IPS DF 19.7 (cell line): ENCODE measurements at places on chromosomes 16 and 17.

DNA sequence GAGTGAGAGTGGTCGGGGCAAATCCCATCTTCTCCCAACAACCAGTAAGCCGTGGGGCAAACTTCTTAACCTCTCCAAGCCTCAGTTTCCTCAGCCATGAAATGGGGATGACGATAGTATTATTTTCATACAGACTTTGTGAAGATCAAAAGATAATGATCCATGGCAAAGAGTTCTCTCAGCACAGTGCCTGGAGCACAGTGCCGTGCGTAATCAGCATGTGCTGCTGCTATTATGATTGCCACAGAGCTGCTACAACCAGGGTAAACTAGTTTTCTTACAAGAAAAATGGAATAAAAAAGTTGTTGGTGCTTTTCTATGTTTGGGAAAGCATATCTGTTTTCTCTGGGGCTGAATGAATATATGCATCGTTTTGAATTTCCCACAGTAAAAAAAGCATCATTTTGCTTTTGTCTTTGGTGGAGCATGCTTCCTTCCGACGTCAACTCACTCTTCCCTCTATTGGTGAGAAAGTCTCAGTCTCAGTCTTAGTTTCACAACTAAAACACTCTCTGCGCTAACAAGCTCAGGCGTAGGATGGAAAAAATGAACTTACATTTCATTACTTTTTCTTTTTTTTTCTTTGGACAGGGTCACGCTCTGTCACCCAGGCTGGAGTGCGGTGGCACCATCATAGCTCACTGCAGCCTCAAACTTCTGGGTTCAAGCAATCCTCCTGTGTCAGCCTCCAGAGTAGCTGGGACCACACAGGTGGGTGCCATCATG is 37.2 kb downstream of the CDK5R1 start:
- no peak for DNase-seq

DNA sequence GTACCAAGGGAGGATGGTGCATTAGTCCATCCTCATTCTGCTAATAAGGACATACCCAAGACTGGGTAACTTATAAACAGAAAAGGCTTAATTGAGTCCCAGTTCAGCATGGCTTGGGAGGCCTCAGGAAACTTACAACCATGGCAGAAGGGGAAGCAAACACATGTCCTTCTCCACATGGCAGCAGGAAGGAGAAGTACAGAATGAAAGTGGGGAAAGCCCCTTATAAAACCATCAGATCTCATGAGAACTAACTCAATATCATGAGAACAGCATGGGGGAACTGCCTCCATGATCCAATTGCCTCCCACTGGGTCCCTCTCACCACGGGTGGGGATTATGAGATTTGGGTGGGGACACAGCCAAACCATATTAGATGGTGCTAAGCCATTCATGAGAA is 84.5 kb downstream of the SEC14L1 start:
- DNase-seq, result no peak

DNA sequence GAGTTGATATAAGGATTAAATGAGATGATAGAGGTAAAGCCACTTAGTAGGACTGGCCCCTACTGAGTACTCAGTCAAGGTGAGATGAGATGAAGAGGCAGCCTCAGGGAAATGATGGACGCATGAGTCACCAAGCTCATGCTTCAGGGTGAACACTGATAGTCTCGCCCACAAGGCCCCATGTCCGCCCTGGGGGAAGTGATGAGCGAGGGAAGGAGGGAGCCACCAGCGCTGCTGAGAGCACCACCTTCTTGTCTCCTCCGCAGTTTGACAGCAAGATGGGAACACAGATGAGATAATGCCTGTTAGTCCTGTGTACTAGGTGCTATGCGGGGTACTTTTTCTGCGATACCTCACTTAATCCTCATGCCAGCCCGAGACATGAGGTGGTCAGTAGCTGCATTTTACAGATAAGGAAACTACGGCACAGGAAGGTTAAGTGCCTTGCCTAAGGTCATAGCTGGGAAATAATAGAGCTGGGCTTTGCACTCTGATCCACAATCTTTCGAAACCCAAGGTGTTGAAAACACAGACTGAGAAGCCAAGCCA is 383.0 kb downstream of the CPPED1 start:
- DNase-seq, result no peak

GRCh38 chr16:59126486-59126885 is 392.4 kb upstream of the GOT2 start:
- no peak for DNase-seq

DNA sequence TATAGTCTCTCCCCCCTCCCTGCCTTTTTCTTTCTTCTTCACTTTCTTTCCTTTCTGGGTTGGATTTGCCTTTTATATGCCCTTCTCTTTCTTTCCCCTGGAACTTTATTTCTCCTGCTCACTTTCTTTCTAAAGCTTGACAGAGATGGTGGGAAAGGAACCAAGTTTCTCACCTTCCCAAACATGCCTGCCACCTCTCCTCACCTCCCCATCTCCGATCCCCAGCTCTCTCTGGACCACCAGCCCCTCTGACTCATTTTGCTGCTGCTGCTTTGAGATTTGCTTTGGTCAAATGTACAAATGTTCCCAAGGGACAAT is 6.7 kb upstream of the LHX1 start:
- DNase-seq, result no peak

GRCh38 chr17:29612404-29613280 is 10.1 kb downstream of the CORO6 start:
- DNase-seq, result no peak

DNA sequence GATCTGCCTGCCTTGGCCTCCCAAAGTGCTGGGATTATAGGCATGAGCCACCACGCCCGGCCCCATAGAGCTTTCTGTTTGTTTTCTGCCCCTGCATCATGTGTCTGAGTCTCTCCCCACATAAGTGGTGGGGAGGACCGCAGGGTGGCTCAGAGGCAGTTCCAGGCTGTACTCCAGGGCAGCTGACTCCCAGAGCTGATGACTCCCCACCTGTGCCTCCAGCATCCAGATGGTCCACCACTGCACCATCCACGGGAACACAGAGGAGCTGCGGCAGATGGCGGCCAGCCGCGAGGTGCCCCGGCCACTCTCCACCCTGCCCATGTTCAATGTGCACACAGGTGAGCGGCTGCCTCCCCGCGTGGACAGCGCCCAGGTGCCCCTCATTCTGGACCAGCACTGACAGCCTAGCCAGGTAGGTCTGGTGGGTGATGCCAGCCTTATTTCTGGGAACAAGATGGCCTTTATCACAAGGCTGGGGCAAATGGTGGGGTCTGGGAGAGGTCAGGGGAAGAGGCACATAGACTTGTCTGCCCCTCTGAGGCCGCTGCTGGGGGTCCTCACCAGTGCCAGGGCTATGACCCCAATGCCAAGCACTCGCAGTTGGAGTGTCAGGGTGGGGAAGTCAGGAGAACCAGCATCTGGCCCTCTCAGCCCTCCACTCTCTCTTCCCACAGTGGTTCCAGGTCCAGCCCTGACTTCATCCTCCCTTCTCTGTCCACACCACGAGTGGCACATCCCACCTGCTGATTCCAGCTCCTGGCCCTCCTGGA is 9.4 kb downstream of the SGCA start:
- DNase-seq, result no peak

- DNase-seq, result no peak
These were observed 62.8 kb upstream of the CIBAR2 start for GRCh38 chr16:85174871-85175723.

- no peak for DNase-seq
These were observed 686.7 kb upstream of the RBFOX1 start for GRCh38 chr16:6645768-6646568.

GRCh38 chr17:52160136-52160567 is 1.6 kb upstream of the CA10 start:
- no peak for DNase-seq

- DNase-seq, result no peak
These were observed 28.3 kb upstream of the CRISPLD2 start for GRCh38 chr16:84791501-84791900.

GRCh38 chr17:21510686-21511362 is 134.7 kb downstream of the KCNJ12 start:
- DNase-seq, result no peak

DNA sequence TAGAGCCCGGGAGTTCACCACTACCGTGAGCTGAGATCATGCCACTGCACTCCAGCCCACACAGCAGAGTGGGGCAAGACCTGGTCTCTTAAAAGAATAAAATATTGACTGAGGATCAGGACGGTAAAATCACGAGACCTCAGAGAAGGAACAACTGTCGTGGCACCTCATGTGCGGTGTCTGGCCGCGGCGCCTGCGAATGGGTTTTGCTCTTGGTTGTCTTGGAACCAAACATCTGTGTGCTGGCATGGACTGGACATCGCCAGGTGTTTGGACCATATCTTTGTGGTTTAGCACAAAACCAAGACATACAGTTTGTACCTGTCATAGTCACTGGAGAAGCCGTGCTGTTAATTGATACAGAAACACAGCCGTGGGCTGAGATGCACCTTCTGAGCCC is 212.9 kb upstream of the CHMP6 start:
- DNase-seq, result no peak

GRCh38 chr17:40093580-40094201 is 6.7 kb downstream of the NR1D1 start:
- no peak for DNase-seq

GRCh38 chr17:59627770-59628171 is 8.1 kb downstream of the CLTC start:
- no peak for DNase-seq

- no peak for DNase-seq
These were observed 237.0 kb downstream of the CA10 start for GRCh38 chr17:51921500-51921899.

DNA sequence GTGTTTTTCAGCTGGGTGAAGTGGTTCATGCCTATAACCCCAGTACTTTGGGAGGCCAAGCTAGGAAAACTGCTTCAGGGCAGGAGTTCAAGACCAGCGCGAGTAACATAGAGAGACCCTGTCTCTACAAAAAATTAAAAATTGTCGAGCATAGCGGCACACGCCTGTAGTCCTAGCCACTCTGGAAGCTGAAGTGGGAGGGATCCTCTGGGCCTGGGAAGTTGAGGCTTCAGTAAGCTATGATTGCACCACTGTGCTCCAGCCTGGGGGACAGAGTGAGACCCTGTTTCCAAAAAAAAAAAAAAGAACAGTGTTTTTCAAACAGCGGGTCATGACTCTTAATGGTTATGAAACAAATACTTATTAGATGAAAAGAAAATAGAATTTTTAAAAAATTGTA is 2.3 kb upstream of the CYTH1 start:
- no peak for DNase-seq

DNA sequence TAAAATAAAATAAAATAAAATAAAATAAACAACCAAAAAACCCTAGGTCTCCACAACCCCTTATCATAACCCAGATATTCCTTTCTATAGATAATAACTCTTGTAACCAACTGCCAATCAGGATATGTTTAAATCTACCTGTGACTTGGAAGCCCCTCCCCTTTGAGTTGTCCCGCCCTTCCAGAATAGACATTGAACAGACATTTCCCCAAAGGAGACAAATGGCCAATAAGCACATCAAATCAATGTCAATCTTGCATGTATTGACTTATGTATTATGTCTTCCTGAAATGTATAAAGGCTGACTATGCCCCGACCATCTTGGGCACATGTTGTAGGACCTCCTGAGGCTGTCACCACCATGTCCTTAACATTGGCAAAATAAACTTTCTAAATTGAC is 1.5 kb upstream of the MAPK7 start:
- no peak for DNase-seq

DNA sequence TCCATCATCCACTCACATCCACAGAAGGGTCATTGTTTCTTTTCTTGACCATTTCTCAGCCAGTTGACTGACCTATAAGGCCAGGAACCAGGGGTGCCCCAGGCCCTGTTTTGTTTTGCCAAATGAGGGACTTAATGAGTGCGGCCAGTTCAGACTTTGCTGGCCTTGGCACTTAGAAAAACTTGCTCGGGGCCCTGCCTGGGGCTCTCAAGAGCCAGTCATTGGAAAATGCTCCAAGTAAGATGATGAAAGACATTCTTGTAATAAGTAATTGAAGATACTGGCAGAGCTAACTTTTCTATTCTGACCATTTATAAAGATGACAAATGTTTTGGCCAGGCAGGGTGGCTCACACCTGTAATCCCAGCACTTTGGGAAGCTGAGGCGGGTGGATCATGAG is 29.0 kb upstream of the CLEC18B start:
- no peak for DNase-seq

DNA sequence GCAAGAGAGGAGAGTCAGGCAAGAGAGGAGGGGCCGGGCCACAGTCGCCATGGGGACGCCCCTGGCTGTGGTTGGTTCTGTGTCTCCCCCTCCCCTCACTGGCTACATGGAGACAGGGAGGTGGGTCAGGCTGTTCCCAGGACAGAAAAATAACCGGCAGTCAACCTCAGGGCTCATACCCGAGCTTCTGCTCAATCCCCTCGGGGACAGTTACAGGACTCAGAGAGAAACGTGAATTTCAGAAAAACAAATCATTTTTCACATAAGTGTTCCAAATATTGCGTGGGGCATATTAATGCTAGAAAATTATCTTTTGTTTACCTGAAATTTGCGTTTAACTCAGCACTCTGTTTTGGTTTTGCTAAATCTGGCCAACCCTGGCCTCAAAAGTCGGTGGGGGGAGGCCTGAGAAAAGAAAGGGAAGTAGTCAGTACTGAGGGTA is 22.2 kb upstream of the CPSF4L start:
- DNase-seq, result peak; percentile 30

GRCh38 chr17:47663912-47664623 is 14.3 kb downstream of the KPNB1 start:
- peak; percentile 35 for DNase-seq

- no peak for DNase-seq
These were observed 34.3 kb upstream of the WSCD1 start for GRCh38 chr17:6035801-6036394.

DNA sequence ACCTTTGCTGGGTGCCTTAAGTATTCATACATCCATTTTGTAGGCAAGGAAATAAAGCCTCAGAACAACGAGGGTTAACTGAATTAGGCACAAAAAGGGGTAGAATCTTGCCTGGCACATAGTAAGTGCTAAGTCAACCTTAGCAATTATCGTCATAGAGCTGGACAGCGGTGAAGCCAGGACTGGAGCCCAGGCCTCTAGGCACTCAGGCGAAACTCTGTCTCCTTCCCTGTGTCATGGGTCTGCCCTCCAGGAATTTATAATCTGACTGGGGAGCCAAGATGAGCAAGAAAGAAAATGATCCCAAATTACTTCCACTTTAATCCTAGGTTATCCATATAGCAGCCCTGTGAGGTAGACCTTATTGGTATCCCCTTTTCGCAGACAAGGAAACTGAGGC is 61.4 kb downstream of the KATNIP start:
- no peak for DNase-seq

- DNase-seq, result no peak
These were observed 5.1 kb upstream of the NT5M start for GRCh38 chr17:17298108-17298507.
